Type B pancreatic cell (in vitro differentiated cells): ENCODE measurements at places on chromosomes 3 and 15. TPM values are rescaled to one million over a fixed set of nuclear protein-coding genes. Genes with fewer than 3 reads are reported as not detected.

DNA sequence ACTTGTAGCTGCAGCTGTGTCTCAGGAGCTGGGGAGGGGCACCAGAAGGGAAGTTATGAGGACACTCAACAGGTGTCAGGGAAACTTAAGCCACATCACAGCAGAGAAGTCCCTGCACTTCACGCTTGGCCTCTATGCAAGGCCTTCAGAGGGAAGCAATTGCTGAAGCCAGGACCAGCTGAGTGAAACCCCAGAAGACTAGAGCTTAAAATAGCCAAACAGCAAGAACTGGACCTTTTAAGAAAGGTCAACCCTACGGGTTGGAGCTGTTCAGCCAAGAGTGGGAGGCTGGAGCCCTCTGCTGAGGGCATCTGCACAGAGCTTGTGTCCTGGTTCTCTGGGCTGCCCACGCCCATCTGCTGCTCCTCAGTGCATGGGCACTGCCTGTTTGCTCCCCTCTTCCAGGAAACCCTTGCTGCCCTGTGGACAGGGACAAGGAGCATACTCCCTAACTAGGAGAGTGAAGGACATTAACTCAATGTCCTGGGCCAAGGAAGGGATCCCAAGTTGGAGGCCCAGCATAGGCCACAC, 3.9 kb upstream of the GRAMD2A start:
- H3K36me3 ChIP-seq, result peaks cover 18% of the 10 kb centered on the region
- no peak overlapping the region for H3K4me3 ChIP-seq
- H3K27me3 ChIP-seq, result peaks cover 14% of the 10 kb centered on the region

GRCh38 chr3:130894130-130894985, 474 bp downstream of the ATP2C1 start:
- peak overlapping the region; percentile 96 for H3K4me3 ChIP-seq
- no peaks in the 10 kb centered on the region for H3K27me3 ChIP-seq
- H3K36me3 ChIP-seq, result no peaks in the 10 kb centered on the region
- peak; percentile 73 for DNase-seq

DNA sequence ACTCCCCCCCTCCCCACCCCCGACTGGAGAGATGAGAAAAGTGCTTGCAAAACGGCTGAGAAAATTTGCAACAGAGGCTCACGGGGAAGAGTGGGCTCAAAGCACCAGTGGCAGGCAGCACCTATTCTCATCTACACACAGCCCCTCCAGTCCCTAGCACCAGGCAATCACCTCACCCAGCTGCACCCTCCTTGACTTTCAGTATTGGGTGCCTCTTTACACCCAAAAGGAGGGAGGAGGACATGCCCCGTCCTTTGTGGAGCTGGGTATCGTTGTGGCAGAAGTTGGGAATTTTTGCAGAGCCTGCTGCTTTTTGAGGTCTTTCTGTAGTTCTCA, 182.8 kb upstream of the TOPAZ1 start:
- no peak overlapping the region for H3K27ac ChIP-seq
- no peak for DNase-seq
- H3K4me3 ChIP-seq, result no peak overlapping the region
- H3K4me1 ChIP-seq, result peaks cover 44% of the 10 kb centered on the region
- H3K27me3 ChIP-seq, result peaks cover 60% of the 10 kb centered on the region
- H3K36me3 ChIP-seq, result no peaks in the 10 kb centered on the region

DNA sequence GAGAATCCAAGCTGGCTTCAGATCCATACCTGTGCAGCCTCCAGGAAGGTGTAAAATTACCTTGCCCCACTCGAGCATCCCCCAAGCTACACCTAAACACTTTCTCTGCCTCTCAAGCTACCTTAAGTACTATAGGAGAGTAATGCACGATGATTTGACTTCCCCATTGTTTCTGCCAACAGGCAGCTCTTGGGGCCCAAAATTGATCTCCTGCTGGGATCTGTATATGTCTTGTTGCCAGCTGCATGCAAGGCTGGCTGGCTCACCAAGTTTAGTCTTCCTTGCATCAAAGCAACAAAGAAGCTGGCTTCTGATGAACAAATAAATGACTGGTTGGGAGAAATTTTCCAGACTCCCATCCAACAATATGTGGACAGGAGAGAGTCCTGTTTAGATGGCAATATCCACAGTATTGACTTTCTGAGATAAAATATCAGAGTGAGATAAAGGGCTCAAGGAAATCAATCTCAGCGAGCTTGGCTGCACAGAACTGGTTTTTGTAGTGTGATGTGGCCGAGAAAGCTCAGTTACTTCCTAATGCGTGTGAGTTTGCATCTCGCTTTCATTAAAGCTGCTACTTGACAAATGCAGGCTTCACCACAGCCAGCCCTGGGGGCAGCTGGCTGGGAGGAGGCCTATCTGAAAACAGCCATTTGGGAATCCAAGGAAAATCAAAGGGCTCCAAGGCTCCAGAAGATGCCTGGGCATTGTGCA, 140.7 kb downstream of the MINAR1 start:
- H3K4me1 ChIP-seq, result no peaks in the 10 kb centered on the region
- no peaks in the 10 kb centered on the region for H3K36me3 ChIP-seq
- no peak overlapping the region for H3K4me3 ChIP-seq
- no peak overlapping the region for H3K27ac ChIP-seq
- H3K27me3 ChIP-seq, result peaks cover 10% of the 10 kb centered on the region

- peaks cover 79% of the 10 kb centered on the region for H3K27me3 ChIP-seq
- DNase-seq, result peak; percentile 54
- H3K4me3 ChIP-seq, result no peak overlapping the region
- no peaks in the 10 kb centered on the region for H3K36me3 ChIP-seq
- no peaks in the 10 kb centered on the region for H3K4me1 ChIP-seq
Observed at GRCh38 chr3:184539801-184540435, 21.7 kb upstream of the EPHB3 start.

DNA sequence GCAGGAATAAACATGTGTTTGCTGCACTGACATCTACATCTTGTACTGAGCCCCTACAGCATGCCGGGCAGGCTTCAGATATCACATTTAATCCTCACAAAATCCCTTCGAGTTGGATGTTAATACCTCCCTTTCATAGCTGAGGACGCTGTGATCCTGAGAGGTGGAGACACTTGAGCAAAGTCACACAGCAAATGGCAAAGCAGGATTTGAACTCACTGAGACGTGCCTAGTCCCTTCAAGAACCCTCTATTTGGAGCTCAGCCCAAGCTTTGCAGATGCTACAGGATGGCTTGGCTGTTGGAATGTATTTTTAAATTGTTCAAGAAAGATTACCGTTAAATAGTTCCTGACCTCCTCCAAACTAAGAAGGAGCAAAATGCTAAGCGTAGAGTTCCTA, 64.6 kb upstream of the SLC6A6 start:
- no peak for DNase-seq
- H3K27ac ChIP-seq, result no peak overlapping the region
- H3K27me3 ChIP-seq, result no peaks in the 10 kb centered on the region
- H3K36me3 ChIP-seq, result no peaks in the 10 kb centered on the region
- no peak overlapping the region for H3K4me3 ChIP-seq

DNA sequence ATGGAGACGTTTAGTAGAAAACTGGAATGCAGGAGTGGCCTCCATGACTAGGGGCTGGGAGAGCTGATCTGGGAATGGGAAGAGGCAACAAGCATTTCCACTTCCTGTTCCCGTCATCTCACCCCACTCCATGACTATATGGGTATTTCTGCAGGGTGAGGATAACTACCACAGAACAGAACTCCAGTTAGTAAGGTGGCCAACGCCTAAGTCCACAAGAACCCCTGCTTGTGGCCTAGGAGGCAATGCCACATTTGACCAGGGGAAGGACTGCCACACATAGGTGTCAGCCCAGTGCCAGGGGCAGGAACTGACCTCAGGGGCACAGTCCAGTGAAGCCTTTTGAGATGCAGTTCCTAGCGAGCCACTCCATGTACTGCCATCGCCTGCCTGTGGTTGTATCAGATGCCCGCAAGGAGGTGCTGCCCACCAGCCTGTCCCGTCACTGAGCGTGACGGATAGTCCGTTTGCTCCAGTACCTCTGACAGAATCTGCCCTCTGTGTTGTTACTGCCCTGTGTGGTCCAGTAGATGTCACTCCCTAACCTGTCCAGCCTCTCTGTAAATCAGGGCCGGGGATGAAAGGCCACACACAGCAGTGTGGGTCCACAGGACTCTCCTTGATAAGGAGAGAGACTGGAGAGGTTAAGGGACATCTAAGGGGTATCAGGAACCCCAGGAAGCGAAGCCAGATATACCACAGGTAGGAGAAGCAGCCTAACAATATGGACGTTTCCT, 3.5 kb upstream of the MTFMT start:
- H3K4me1 ChIP-seq, result peaks cover 44% of the 10 kb centered on the region
- peaks cover 5% of the 10 kb centered on the region for H3K27me3 ChIP-seq
- no peaks in the 10 kb centered on the region for H3K36me3 ChIP-seq

DNA sequence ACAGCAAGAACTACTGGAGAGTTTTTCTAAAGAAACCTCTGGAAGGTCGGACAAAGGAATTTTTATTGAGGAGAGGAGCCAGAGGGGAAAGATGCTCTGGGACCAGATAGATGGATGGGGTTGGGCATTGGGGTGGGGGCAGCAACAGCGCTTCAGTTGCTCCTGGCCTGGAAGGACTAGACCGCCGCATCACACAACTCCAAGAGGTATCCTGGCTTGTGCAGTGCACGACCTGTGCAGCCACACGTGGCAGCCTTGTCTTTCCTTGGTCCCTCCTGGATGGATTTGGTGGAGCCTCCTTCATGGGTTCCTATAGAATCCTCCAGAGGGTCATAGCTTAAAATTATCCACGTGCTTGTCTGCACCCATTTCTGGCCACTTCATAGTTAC, 23.0 kb downstream of the MAGEF1 start:
- no peak for DNase-seq
- no peaks in the 10 kb centered on the region for H3K27me3 ChIP-seq
- peak overlapping the region; percentile 3 for H3K27ac ChIP-seq
- no peak overlapping the region for H3K4me3 ChIP-seq

- H3K4me1 ChIP-seq, result peaks cover 24% of the 10 kb centered on the region
- peaks cover 12% of the 10 kb centered on the region for H3K36me3 ChIP-seq
- H3K27me3 ChIP-seq, result no peaks in the 10 kb centered on the region
Observed at GRCh38 chr3:170368921-170369320, 11.4 kb downstream of the SKIL start.

- no peaks in the 10 kb centered on the region for H3K27me3 ChIP-seq
- H3K4me3 ChIP-seq, result no peak overlapping the region
- H3K27ac ChIP-seq, result no peak overlapping the region
- no peaks in the 10 kb centered on the region for H3K4me1 ChIP-seq
- DNase-seq, result no peak
- peaks cover 4% of the 10 kb centered on the region for H3K36me3 ChIP-seq
Observed at GRCh38 chr3:158685159-158685558, 12.7 kb upstream of the LXN start.

GRCh38 chr3:192570315-192570714, 157.0 kb downstream of the FGF12 start:
- no peak overlapping the region for H3K27ac ChIP-seq
- no peaks in the 10 kb centered on the region for H3K27me3 ChIP-seq
- no peak for DNase-seq
- no peak overlapping the region for H3K4me3 ChIP-seq

DNA sequence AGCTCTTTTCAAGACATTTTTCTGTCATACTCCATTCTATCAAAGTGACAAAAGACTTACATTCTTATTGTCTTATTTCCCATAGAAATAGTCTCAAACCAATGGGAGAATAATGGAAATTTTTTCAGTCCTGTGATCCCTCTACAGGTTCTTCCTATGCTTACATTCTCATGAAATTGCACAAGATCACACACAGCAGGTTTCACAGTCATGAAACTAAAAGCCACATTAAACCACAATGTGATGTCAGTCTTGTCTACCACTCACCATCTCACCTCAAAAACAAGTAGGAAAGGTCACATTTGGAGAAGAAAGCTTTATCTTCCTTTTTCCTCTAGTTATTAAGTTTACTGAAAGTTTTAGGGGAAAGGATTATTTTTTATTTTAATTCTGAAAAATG, 161.0 kb upstream of the RORA start:
- H3K4me3 ChIP-seq, result no peak overlapping the region
- H3K4me1 ChIP-seq, result peaks cover 4% of the 10 kb centered on the region

DNA sequence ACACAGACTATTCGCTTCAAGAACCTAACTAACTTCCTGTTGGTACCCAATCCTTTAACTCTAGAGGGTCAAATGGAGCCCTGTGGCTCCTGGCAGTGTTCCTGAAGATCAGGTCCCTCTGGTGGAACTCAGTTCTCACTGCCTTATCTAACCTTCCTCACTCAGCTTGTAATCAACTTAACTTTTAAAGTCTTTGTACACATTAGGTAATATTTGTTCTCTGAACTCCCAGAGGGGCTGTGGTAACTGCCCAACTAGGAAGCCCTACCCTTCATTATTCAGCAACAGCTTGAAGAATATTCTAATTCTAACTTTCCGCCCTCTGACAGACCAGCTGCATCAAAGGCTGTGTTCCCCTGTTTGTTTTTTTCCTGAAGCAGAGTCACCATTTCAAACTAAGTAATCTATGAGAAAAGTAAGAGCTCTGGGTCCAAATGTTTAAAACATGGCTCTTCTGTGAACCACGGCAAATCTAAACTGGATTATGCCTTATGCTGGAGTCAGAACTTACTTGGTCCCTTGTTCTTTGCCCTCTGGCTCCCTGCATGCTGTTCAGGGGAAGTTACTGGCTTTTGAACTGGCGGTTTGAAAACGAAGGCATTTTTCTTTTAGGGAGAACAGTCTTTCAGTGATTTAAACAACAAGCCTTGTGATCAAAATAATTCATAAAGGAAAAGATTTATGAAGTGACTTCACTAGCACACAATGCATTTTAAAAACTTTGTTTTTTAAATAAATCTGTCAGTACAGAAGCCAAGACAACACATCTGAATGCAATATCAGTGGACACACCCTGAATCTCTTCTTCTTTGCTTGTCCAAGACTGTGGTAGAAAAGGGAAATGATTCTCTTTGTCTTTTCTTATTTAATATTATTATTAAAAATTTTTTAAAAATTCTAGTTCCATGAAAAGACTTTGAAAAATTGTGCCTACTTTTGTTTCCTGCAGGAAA, 365.6 kb downstream of the TIGIT start:
- H3K27ac ChIP-seq, result peak overlapping the region; percentile 71
- no peak for DNase-seq
- no peaks in the 10 kb centered on the region for H3K36me3 ChIP-seq

DNA sequence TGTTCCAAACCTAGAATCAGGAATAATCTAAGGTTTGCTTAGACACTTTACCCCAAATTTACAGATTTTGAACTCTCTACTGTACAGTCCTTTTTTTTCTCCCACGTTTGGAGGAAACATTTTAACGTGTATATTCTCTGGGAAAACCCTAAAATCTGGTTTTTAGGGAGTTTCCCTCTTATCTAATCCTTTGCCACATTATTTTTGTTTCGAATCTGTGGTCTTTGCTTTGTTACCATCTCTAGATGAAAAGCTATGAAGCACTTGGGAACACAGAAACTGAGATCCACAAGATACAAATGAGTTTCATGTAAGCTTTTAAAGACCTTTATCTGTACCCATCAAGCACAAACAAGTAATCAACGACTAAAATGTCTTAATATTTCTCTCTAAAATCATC, 41.3 kb downstream of the PLD1 start:
- no peaks in the 10 kb centered on the region for H3K36me3 ChIP-seq
- peak overlapping the region; percentile 55 for H3K4me3 ChIP-seq
- H3K27me3 ChIP-seq, result no peaks in the 10 kb centered on the region

- H3K27ac ChIP-seq, result no peak overlapping the region
- no peak overlapping the region for H3K4me3 ChIP-seq
- no peak for DNase-seq
Observed at GRCh38 chr3:173267716-173268115, 126.7 kb upstream of the SPATA16 start.

Gene GABRB3
- total RNA-seq, result 25.7 and 28.5 TPM in 2 replicates

Gene DUOXA1
- 3.2 and 9.4 TPM in 2 replicates for total RNA-seq

Gene TRIM69
- total RNA-seq, result 24.9 and 30.9 TPM in 2 replicates

Gene GATA2
- 14.1 and 23.9 TPM in 2 replicates for total RNA-seq

Gene RETNLB
- total RNA-seq, result 1.1 TPM in 1 of 2 replicates, not detected in the other

Gene INAFM2
- total RNA-seq, result 12.3 and 23.6 TPM in 2 replicates

Gene CX3CR1
- 0.21 TPM in 1 of 2 replicates, not detected in the other for total RNA-seq

Gene FBXL22
- 0.45 and 1.1 TPM in 2 replicates for total RNA-seq

Gene CACNA1D
- total RNA-seq, result 10.1 and 17.4 TPM in 2 replicates
